ENCODE measurements at places on chromosomes 1 and 21. TPM values are rescaled to one million over a fixed set of nuclear protein-coding genes. Genes with fewer than 3 reads are reported as not detected.

DNA sequence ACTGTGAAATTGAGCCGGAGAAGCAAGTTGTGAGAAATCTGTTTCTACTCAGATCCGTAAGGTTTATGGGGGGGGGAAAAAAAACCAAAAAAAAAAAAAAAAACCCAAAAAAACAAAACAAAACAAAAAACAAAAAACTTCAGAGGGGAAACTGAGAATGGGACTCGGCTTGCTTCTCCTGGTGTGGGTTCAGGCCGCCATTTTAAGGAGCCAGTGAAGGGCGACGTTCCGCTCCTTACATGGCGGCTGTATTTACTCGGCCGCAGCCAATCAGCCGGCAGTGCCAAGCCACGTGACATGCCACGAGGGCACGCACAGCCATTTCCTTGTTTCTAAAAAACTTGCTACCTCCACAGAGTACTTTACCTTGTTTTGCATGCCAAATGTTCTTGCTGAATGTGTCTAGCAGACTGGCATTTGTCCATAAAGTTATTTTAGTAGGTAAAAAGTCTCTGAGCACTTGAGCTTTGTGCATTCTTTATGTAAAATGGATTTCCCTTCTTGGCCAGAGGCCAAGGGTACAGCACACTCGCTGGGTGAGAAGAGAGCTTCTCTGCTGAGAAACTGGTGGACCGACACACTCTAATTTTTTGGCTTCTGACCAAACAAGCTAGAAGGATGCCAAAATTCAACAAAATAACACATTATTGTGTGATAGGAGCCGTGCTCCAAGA is 101.8 kb downstream of the NFIA start:
- H3K27ac ChIP-seq: no peak overlapping the region
- H3K4me3 ChIP-seq: no peak overlapping the region
- no peak for DNase-seq
- no peaks in the 10 kb centered on the region for H3K27me3 ChIP-seq

GRCh38 chr1:116316373-116316772 is 56.7 kb upstream of the ATP1A1 start:
- DNase-seq: no peak

DNA sequence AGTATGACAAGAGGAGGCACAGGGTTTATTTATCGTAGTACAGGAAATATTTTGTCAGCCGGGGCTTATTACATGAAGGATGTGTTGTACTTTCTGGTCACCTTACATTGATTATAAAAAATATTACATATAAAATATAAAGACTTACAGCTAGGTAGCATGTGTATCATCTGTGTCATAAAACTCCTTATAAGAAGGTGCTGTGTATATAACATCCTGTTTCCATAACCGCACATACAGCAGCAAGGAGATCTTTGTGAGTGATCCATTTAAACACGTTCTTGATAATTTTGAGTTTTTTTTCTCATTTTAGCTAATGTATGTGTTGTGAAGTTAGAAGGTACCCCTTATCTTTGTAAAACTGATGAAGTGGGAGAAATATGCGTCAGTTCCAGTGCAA is 60.1 kb downstream of the S100B start:
- no peak for DNase-seq
- H3K4me1 ChIP-seq: peaks cover 6% of the 10 kb centered on the region
- no peaks in the 10 kb centered on the region for H3K27me3 ChIP-seq
- H3K4me3 ChIP-seq: no peak overlapping the region
- no peak overlapping the region for H3K27ac ChIP-seq

- H3K27ac ChIP-seq: no peak overlapping the region
- peaks cover 15% of the 10 kb centered on the region for H3K4me1 ChIP-seq
- DNase-seq: no peak
- H3K36me3 ChIP-seq: no peaks in the 10 kb centered on the region
- H3K27me3 ChIP-seq: no peaks in the 10 kb centered on the region
These were observed 77.2 kb downstream of the MPZL1 start for GRCh38 chr1:167798952-167799351.

GRCh38 chr21:44920694-44921604 is at the start of gene ITGB2:
Gene ITGB2 (minus strand): TSS chr21:44920899. CDS start chr21:44910782, 10,117 bp downstream.
- H3K4me3 ChIP-seq: peak within 1 kb of the TSS; percentile 91
- peaks cover 64% of the 10 kb centered on the region for H3K4me1 ChIP-seq
- H3K36me3 ChIP-seq: peaks cover 35% of the 10 kb centered on the region
- no peaks in the 10 kb centered on the region for H3K27me3 ChIP-seq
- peak; percentile 88 for DNase-seq
- H3K27ac ChIP-seq: peak within 1 kb of the TSS; percentile 85

DNA sequence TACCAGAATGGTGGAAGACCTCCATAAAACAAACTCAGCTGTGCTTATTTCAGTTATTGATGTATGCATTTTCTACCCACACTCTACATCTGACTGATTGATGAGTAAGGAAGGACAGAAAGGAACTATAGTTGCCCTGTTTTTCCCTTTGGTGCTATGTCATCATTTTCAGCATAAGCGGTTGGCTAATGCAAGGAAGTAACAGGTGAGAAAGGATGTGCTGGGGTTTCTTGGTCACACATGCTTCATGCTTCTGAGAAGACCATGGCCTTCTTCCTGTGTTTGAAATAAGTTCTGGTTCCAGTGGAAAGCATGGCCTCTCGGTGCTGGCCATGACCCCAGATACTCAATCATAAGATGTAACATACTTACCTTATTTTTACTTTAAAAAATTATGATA is 541.2 kb downstream of the PTPRU start:
- no peak overlapping the region for H3K4me3 ChIP-seq
- DNase-seq: peak; percentile 40
- H3K4me1 ChIP-seq: peaks cover 11% of the 10 kb centered on the region
- no peaks in the 10 kb centered on the region for H3K36me3 ChIP-seq
- H3K27me3 ChIP-seq: peaks cover 35% of the 10 kb centered on the region

- DNase-seq: no peak
- H3K4me1 ChIP-seq: peaks cover 3% of the 10 kb centered on the region
- no peak overlapping the region for H3K4me3 ChIP-seq
- no peak overlapping the region for H3K27ac ChIP-seq
These were observed 474.0 kb downstream of the LTN1 start for GRCh38 chr21:28518630-28519029.

- no peak overlapping the region for H3K27ac ChIP-seq
- peaks cover 9% of the 10 kb centered on the region for H3K4me1 ChIP-seq
- no peaks in the 10 kb centered on the region for H3K36me3 ChIP-seq
- no peak overlapping the region for H3K4me3 ChIP-seq
- no peak for DNase-seq
These were observed 32.1 kb upstream of the COL18A1 start for GRCh38 chr21:45372732-45373355.

DNA sequence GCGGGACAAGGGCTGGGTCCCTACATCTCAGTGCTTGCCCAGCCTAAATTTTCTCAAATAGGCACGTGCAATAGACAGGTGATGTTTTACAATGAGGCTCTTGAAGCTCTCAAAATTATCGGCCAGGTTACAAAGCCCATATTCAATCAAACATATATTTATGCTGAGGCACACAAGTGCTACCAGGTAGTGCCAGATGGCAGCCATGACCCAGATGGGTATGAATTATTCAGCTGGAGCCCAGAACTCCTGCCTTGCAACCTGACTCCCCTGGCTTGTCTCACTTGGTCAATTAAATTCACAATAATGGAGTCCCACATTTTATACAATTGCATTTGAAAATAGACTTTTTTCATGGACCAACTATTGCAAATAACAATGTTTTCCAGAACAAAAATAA is 12.3 kb upstream of the ADAM30 start:
- peaks cover 8% of the 10 kb centered on the region for H3K4me1 ChIP-seq
- DNase-seq: no peak
- no peak overlapping the region for H3K4me3 ChIP-seq
- peaks cover 3% of the 10 kb centered on the region for H3K36me3 ChIP-seq
- peaks cover 23% of the 10 kb centered on the region for H3K27me3 ChIP-seq
- H3K27ac ChIP-seq: no peak overlapping the region

DNA sequence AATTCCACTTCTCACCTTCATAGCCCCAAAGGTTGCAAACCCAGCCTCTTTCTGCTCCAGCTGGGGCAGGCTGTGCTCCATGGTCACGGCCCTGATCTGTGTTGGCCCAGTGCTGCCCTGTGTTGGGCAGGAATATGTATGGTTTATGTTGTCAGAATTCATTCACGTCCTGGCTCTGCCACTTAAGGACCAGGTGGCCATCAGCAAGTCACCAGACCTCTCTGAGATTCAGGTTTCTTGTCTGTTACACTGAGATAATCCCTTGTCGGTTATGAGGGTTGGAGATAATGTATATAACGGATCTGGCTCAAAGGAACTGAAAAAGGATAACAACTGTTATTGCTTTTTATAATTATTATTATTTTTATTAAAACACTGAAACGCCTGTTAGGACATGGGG is 39.1 kb upstream of the SELENON start:
- H3K4me3 ChIP-seq: no peak overlapping the region
- H3K4me1 ChIP-seq: peaks cover 4% of the 10 kb centered on the region

DNA sequence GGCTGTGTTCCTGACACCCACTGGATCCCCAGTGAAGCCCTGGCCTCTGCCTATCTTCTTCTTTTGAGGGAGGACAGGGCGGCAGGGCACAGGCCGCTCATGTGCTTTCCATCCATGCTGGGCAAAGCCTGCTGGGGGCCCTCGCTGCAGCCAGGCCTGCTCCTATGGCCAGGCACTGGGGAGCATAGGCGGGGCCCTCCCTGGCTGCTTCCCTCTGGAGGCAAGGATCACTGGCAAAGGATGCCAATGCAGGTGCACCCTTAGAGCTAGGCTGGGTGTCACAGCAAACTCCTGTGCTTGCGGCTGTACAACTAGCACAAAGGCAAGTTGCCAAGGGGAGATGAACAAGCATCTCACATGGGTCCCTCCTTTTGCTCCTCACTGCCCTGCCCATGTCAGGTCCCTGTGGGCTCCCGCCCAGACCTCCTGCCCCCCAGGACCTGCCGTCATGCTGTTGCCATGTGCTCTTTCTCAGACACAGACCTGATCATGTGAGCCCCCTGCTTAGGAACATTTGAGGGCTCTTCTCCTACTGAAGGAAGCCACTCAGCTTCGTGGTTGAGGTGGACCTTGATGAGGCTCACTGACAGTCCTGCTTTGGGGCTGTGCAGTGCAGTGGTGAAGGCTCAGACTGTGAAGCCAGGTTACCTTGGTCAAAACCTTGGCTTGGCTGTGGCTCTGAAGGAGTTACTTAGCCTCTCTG is 393.6 kb downstream of the PTPRU start:
- H3K36me3 ChIP-seq: no peaks in the 10 kb centered on the region
- H3K27me3 ChIP-seq: peaks cover 3% of the 10 kb centered on the region
- no peaks in the 10 kb centered on the region for H3K4me1 ChIP-seq

GRCh38 chr1:179817789-179818188 is 59.8 kb downstream of the TOR1AIP2 start:
- peaks cover 17% of the 10 kb centered on the region for H3K4me1 ChIP-seq
- H3K36me3 ChIP-seq: no peaks in the 10 kb centered on the region
- H3K27me3 ChIP-seq: peaks cover 13% of the 10 kb centered on the region
- H3K27ac ChIP-seq: no peak overlapping the region
- DNase-seq: no peak
- H3K4me3 ChIP-seq: no peak overlapping the region

DNA sequence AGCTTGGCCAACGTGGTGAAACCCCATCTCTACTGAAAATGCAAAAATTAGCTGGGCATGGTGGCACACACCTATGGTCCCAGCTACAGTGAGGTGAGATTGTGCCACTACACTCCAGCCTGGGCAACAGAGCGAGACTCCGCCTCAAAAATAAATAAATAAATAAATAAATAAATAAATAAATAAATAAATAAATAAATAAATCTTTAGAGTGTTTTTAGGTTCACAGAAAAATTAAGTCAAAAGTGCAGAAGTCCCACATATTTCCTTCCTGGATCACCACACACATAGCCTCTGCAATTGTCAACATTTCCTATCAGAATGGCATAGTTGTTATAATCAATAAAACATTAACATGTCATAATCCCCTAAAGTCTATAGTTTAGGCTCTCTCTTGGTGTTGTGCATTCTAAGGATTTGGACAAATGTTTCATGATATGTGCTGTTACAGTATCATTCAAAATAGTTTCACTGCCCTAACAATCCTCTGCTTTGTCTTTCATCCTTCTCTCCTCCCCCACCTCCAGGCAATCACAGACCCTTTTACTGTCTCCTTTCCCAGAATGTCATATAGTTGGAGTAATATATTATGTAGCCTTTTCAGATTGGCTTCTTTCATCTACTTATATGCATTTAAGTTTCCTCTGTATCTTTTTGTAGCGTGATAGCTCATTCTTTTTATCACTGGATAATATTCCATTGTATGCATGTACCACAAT is 58.3 kb downstream of the LAMC1 start:
- peaks cover 6% of the 10 kb centered on the region for H3K27me3 ChIP-seq
- H3K36me3 ChIP-seq: peaks cover 1% of the 10 kb centered on the region
- no peak for DNase-seq
- H3K4me1 ChIP-seq: no peaks in the 10 kb centered on the region
- no peak overlapping the region for H3K27ac ChIP-seq
- no peak overlapping the region for H3K4me3 ChIP-seq

DNA sequence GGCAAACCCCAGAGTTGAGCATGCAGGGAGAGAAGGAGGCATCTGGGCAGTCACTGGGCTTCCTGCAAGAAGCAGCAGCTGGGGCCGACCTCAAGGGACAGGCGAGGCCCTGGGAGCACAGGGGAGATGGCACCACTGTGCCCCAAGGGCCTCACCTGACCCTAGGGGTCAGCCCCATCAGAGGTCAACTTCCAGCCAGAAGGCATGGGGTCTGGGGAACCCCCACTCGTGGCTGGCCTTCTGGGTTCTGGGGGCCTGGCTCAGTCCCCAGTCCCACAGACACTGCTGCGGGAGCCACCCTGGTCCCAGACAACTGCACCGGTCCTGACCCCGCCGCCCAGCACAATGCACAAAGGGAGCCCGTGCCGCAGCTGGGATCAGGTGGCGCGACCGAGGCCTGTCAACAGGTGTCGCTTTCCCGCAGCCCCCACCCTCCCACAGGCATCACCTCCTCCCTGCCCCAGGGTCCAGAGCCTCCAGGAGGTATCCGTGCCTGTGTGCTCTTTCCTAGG is 6.2 kb downstream of the WNT9A start:
- H3K4me1 ChIP-seq: peaks cover 3% of the 10 kb centered on the region
- peak; percentile 38 for DNase-seq
- H3K36me3 ChIP-seq: no peaks in the 10 kb centered on the region
- H3K4me3 ChIP-seq: no peak overlapping the region
- H3K27ac ChIP-seq: no peak overlapping the region

- H3K27me3 ChIP-seq: no peaks in the 10 kb centered on the region
- H3K36me3 ChIP-seq: no peaks in the 10 kb centered on the region
- H3K4me3 ChIP-seq: peak overlapping the region; percentile 1
- peak overlapping the region; percentile 74 for H3K27ac ChIP-seq
- peaks cover 27% of the 10 kb centered on the region for H3K4me1 ChIP-seq
- DNase-seq: no peak
These were observed 19.2 kb upstream of the ID3 start for GRCh38 chr1:23578311-23578996.

Gene STXBP3
- total RNA-seq: 46.3 TPM

Gene SELL
- 85.1 TPM for total RNA-seq

Gene S100A8
- total RNA-seq: not detected

Gene CYP4X1
- not detected for total RNA-seq

Gene DIP2A
- total RNA-seq: 43.4 TPM

Gene ATP6V1G3
- not detected for total RNA-seq

Gene CAPN9
- not detected for total RNA-seq

Gene RGS13
- 0.37 TPM for total RNA-seq

Gene NR5A2
- total RNA-seq: 0.59 TPM

Gene KRTAP11-1
- not detected for total RNA-seq

Gene LCE1A
- total RNA-seq: not detected

Gene FAM151A
- total RNA-seq: not detected

Gene CTSE
- total RNA-seq: not detected

Gene RORC
- 0.30 TPM for total RNA-seq

Gene ETV3L
- total RNA-seq: not detected

Gene NR1I3
- total RNA-seq: not detected

Gene PDXK
- 99.6 TPM for total RNA-seq

Measured in activated CD8-positive, alpha-beta memory T cell treated with anti-CD3 and anti-CD28 coated beads, Interleukin-2, amount 10 ng/mL, durations not matched to agents 7 days and 5 days (primary cell).